ENCODE measurements at places on chromosomes 2 and 18.

DNA sequence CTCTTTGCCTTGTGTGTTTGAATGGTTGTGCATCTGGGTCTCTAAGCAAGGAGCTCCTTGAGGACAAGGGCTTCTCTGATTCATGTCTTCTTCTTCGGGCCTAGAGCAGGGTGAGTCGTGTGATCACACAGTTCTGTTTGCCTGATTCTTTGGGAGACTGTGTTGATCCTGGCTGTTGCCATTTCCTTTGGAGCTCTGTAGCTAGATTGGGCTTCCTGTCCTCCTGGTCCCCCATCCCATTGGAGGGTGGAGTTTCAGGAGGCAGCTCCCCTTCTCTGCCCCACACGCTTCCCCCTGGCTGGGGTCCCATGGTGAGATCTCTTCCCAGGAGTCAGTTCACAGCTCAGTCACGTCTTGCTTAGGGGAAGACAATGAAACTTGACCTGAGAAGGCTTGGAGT, 92.8 kb downstream of the TRIB2 start:
- DNase-seq = no peak

GRCh38 chr2:235500110-235500760, 6.4 kb downstream of the AGAP1 start:
- DNase-seq = no peak

- DNase-seq = no peak
Measured at GRCh38 chr18:13372531-13372951, 154.0 kb downstream of the LDLRAD4 start.

DNA sequence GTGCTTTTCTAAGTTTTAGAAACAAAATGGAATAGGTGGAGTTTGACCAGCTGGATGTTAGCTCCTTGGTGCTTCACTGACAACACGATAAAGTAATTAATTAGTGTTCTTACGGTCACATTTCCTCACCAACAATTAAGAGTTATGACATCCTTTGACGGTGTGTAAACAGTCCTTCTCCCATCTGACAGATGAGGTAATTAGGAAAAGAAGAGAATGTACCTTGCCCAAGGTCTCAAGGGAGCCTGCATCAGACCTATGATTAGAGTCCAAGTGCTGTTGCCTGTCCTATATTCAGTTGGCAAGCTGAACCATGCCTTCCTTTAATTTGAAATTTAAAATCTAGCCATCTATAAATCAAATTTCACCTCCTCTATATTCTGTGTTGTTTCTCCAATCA, 48.3 kb upstream of the STK17B start:
- DNase-seq = no peak

GRCh38 chr2:191280290-191280689, 35.1 kb downstream of the MYO1B start:
- DNase-seq = no peak

- peak; percentile 28 for DNase-seq
Measured at GRCh38 chr2:6773007-6773693, 92.6 kb downstream of the CMPK2 start.

All from activated CD4-positive, CD25-positive, alpha-beta regulatory T cell treated with anti-CD3 and anti-CD28 coated beads, Interleukin-2, amount 50 U/mL, for 16 hours (primary cell).